ENCODE measurements at places on chromosomes 3 and 15.
A peak's percentile ranks its signal among the peaks of the same experiment; 100 is the strongest.

DNA sequence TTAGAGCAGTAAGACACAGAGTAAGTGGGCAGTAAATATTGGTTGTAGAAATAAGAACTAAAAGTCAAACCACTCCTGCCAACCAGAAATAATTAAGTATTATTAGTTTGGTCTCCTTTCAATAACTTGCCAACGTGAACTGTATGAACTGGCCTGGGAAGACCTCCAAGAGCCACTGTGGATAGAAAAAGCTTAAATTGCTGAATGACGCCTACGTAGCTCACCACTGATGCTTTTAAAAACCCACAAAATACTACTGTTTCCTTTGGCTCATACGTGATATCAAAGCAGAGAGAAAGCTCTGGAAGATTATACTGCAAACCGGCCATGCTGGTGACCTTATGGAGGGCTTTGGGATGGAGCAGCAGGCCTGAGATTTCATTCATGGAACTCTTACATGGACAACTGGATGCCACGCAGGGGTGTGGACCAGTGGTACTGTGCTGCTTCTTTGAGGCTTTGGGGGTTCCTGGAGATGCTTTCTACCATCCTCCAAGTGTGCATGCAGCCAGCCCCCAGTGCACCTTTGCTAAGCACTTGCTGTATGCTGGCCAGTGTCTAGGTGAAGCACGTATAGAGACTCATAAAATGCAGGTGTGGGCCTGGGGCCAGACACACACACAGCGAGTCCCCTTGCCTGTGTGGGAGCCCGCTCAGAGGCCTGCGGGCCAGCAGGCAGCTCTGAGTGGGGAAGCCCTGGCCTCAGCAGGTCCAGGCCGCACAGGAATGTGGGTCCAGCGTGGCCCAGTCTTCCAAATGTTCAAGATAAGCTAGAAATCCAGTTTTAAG is 66.8 kb downstream of the ABTB1 start:
- H3K36me3 ChIP-seq = no peaks in the 10 kb centered on the region
- no peak for DNase-seq
- H3K27ac ChIP-seq = peak overlapping the region; percentile 76
- no peak overlapping the region for H3K4me3 ChIP-seq

DNA sequence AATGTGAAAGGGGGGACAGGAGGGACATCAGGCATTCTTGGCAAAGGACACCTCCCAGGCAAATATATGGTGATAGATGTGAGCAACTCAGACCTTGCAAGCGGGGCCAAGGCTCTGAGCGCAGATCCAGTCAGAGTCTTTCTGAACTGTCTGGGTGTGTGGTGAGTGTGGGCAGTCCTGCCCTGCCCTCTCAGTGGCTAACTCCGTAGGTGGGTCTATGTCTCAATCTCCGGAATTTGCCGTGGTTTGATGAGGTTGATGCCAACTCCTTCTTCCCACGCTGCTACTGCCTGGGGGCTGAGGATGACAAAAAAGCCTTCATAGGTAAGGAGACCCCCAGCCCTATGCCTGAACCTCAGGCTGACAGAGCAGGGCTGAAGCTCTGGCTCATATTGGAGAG is 7.4 kb downstream of the TTLL3 start:
- H3K36me3 ChIP-seq = no peaks in the 10 kb centered on the region
- H3K4me1 ChIP-seq = no peaks in the 10 kb centered on the region
- no peak for DNase-seq
- no peaks in the 10 kb centered on the region for H3K27me3 ChIP-seq
- no peak overlapping the region for H3K27ac ChIP-seq

DNA sequence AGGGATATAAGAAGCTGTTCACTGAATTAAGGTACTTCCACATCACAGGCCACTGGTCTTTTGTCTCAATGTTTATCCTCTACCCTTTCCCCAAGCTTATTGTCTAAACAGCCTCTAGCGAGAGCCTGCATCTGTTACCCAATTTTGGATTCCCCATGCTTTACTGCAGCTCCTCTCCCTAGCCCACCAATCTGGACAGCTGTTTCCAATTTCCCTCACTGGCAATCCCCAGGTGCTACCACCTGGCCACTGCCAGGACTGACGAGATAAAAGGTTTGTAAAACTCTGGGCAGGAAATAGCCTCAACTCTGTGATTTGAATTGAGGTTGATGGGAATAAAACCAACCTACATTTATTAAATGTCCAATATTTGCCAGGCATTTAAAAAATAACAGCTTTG is 58.0 kb upstream of the TEX9 start:
- no peaks in the 10 kb centered on the region for H3K36me3 ChIP-seq
- no peak overlapping the region for H3K4me3 ChIP-seq
- no peaks in the 10 kb centered on the region for H3K4me1 ChIP-seq

DNA sequence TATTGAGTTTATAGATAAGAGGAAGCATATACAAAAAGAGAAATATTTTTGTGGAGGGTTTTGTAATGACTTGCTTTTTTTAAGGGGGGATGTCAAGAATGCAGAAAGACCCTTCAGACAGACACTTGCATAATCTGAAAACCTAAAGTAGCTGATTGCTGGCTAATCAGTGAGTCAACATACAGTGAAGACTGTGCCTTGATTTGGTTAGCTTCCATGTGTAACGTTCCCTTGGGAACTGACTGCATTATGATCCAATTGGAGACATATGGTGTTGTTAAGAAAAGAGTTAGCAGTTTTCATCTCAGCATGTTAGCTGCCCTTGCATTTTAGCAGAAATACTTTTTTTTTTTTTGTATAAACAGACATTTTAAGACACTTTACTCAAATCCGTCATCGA is 483.2 kb downstream of the RBMS3 start:
- H3K4me1 ChIP-seq = no peaks in the 10 kb centered on the region
- no peak for DNase-seq
- no peaks in the 10 kb centered on the region for H3K36me3 ChIP-seq
- no peak overlapping the region for H3K4me3 ChIP-seq
- H3K27ac ChIP-seq = no peak overlapping the region
- H3K27me3 ChIP-seq = no peaks in the 10 kb centered on the region

- DNase-seq = no peak
- H3K27ac ChIP-seq = no peak overlapping the region
- H3K36me3 ChIP-seq = no peaks in the 10 kb centered on the region
Observed at GRCh38 chr3:70620956-70621355, 308.5 kb upstream of the MDFIC2 start.

GRCh38 chr3:140128631-140129030 is 193.6 kb downstream of the CLSTN2 start:
- peak; percentile 9 for DNase-seq
- no peak overlapping the region for H3K4me3 ChIP-seq
- no peaks in the 10 kb centered on the region for H3K36me3 ChIP-seq
- no peak overlapping the region for H3K27ac ChIP-seq
- H3K4me1 ChIP-seq = no peaks in the 10 kb centered on the region
- H3K27me3 ChIP-seq = no peaks in the 10 kb centered on the region

DNA sequence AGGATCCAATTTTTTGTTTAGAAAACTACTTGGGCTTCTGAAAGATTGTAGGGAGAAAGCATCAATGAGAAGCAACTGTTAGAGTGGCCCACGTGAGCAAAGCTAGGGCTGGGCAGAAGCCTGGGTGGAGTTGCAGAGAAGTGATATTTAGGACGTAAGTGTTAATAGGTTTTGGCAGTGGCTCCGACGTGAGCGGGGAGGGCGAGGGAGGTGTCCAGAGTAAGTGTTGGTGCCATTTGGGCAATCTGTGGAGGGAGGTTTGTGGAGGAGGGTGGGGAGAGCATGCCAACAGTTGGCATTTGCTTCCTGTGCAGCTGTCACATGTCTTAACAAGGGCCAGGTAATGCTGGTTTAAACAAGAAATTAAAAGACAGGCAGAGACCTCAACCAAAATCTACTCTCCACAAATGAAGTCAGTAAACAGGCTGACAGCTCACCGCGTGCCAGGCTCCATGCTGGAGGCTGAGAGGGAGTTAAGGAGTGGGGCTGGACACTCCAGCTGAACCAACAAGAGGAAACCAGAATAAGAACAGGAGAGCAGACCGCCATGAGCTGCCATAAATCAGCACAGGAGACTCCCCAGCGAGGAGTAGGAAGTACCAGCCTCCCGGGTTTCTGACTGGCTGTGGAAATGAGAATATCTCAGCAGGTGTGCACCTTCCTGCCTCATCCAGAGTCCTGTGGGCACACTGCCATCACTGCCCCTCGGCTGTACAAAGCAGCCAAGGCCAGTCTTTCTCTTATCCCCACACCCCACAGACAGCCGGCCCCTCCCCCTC is 232.6 kb downstream of the ABHD5 start:
- H3K4me3 ChIP-seq = no peak overlapping the region
- no peaks in the 10 kb centered on the region for H3K4me1 ChIP-seq
- no peak overlapping the region for H3K27ac ChIP-seq
- H3K27me3 ChIP-seq = peaks cover 63% of the 10 kb centered on the region
- no peaks in the 10 kb centered on the region for H3K36me3 ChIP-seq

DNA sequence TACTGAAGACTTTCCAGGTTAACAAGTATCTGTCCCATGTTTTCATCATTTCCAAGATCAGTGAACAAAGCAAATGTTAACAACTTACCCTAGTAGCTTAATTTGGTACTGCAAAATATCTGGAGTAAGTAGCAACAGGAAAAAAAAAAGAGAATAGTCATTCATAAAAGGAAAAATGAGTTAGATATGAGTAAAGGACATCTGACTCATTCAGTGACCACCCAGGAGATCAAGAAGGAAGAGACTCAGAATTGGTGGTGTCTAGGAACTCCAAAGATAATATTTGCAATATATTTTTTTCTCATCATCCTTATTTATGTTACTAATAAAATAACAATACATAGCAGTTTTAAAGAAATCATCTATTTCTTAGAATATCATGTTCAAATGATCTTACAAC is 253.8 kb upstream of the COL8A1 start:
- H3K27ac ChIP-seq = no peak overlapping the region
- no peaks in the 10 kb centered on the region for H3K27me3 ChIP-seq
- no peaks in the 10 kb centered on the region for H3K4me1 ChIP-seq

GRCh38 chr3:153313302-153313965 is 151.4 kb downstream of the RAP2B start:
- no peaks in the 10 kb centered on the region for H3K27me3 ChIP-seq
- H3K27ac ChIP-seq = no peak overlapping the region
- H3K36me3 ChIP-seq = no peaks in the 10 kb centered on the region
- no peak for DNase-seq

- no peaks in the 10 kb centered on the region for H3K36me3 ChIP-seq
- no peaks in the 10 kb centered on the region for H3K27me3 ChIP-seq
- peak; percentile 67 for DNase-seq
- peak overlapping the region; percentile 88 for H3K27ac ChIP-seq
- no peak overlapping the region for H3K4me3 ChIP-seq
Observed at GRCh38 chr3:38005076-38006020, 14.8 kb downstream of the VILL start.

- no peaks in the 10 kb centered on the region for H3K27me3 ChIP-seq
- no peak for DNase-seq
- H3K4me3 ChIP-seq = no peak overlapping the region
- H3K36me3 ChIP-seq = no peaks in the 10 kb centered on the region
- no peaks in the 10 kb centered on the region for H3K4me1 ChIP-seq
Observed at GRCh38 chr3:26141296-26141695, 351.4 kb downstream of the OXSM start.

- no peaks in the 10 kb centered on the region for H3K36me3 ChIP-seq
- no peaks in the 10 kb centered on the region for H3K27me3 ChIP-seq
- H3K4me3 ChIP-seq = no peak overlapping the region
- DNase-seq = peak; percentile 79
Observed at GRCh38 chr15:74808078-74808839, 4.4 kb upstream of the LMAN1L start.

All from transverse colon (tissue), 4 donors.